ENCODE measurements at places on chromosomes 6 and 20.

GRCh38 chr6:123869334-123869733 is 65.7 kb downstream of the NKAIN2 start:
- DNase-seq: no peak

DNA sequence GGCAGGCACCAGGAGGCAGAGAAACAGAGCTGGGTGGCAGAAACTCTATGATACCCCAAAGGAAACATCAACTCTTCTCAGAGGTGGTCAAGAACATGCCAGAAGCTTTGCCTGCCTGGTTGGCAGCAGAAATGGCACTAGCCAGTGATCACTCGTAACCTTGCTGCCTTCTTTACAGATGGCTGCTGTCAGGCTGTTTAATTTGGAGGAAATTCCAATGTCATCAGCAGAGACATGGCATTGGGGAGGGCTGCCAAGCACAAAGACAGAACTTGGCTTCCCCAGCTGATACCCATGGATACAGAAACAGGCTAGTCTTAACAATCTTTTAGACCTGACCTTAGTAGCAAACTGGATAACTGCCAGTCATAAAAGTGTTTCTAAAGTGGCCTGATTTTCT is 153.6 kb downstream of the GMPR start:
- DNase-seq: no peak

DNA sequence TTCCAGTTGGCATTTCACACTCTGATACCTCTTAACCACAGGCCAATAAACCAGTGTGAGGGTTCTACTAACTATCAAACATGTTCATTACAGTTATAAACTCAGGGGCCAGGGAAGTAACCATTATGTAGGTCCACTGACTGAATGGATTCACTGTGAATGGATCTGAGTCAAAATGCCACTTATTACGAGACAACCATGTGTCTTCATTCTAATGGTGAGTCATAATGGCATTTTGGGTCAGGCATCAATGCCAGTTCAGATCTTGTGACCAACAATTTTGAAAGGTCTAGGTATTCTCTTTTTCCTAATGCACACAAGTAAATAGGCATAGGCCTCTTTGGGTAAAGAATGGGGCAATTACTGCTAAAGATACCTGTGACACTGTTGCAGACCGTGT is 112.2 kb upstream of the HEY2 start:
- DNase-seq: no peak

DNA sequence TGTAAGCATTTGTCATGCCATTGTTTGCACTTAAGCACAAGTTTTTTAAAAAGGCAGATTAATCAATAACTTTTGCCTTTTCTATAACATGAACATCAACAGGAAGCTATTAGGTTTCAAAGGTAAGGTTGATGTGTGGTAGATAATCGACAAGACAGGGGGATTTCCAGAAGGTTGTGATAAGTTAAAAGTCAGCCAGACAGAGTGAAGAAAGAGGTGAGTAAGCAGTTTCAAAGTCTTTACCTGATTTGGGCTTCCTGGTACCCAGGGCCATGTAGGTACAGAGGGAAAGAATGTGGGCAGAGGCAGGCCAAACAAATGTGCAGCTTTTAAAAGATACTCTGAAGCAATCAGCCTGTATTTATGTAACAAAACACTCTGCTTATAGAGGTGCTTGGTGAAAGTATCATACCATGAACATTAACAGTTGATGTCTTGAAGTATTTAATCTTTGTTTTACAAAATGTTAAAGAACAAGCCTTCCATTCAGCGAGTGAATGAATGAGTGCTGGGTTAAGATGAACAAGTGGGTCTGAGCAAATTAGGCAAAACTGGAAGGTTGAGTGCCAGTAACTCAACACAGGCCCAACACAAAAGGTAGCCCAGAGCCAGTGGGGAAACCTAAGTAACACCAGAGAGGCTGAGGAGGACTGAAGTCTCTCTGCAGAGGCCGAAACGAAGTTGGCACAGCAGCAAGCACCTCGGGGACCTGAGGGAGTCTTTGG is 60.2 kb downstream of the LRRC1 start:
- DNase-seq: no peak

GRCh38 chr6:153618371-153619322 is 420.4 kb upstream of the OPRM1 start:
- no peak for DNase-seq

- no peak for DNase-seq
These were observed 132.7 kb upstream of the GMDS start for GRCh38 chr6:2378046-2378657.

DNA sequence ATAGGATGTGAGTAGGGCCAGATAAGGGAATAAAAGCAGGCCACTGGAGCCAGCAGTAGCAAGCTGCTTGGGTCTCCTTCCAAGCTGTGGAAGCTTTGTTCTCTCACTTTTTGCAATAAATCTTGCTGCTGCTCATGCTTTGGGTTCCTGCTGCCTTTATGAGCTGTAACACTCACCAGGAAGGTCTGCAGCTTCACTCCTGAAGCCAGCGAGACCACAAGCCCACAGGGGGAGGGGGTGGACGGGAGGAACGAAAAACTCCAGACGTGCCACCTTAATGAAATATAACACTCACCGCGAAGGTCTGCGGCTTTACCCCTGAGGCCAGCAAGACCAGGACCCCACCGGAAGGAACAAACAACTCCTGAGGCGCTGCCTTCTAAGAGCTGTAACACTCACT is 1324.4 kb upstream of the EYS start:
- DNase-seq: no peak

- DNase-seq: no peak
These were observed 13.2 kb downstream of the LCA5 start for GRCh38 chr6:79524065-79524464.

DNA sequence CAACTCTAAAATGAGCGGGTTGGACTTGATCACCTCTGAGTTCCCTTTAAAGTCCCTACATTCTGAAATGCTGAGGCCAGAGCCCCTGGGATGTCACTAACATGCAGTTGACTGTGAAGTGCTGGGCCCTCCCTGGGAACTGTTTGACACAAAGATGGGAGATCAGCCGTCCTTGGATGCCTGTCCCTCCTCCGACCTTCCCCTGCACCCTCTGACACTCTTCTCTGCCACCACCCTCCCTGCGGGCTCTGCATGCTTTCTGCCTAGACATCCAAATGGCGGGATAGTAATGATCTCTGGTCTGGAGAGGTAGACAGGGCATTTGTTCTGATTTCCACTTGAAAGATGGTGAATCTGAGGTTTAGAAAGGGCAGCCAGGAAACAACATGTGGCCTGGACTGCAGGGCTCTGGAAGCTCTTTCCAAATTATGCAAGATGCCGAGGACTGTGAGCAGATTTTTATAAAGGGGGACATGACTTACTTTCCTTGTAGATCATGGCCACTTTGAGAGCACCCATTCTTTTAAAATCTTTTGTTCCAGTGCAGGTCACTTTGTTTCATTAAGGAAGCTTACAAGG is 113.2 kb downstream of the ZDHHC14 start:
- no peak for DNase-seq
